ENCODE measurements at places on chromosomes 16 and 17.

DNA sequence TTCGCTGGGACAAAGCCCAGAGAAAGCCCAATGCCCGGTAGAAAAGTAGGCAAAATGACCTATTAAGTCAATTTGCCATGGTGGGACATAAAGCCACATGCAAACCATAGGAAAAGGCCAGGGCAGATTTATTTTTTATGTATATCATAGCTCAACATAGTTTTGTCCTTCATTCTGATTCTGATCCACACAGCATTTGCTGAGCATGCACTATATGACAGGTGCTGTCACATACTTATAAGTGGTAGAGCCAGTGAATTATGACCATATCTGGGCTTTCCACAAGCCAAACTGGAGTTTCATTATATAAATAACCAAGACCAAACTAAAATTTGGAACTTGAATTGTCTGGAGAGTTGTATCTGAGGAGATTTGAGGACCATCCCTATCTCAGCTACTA, 74.3 kb downstream of the CA10 start:
- no peak for DNase-seq

GRCh38 chr16:56630134-56630533, 2.3 kb upstream of the MT1M start:
- DNase-seq = no peak

GRCh38 chr16:67672739-67673662, 6.4 kb downstream of the C16orf86 start:
- peak; percentile 62 for DNase-seq

DNA sequence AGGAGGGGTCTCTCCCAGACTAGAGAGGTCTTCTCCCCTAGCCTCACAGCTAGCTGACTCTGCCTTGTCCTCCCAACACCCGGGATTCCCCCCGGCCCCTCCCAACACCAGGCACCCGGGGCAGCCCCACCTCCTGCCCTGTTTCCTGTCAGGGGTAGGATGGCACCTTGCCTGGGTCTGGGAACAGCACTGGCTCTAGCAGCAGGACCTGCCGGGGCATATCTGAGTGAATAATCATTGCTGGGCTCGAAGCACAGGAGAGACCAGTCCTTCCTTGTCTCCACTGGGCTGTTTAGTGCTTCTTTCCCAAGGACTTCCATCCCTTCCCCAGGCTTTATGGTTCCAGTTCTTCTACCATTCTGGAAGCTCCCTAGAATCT, 25.7 kb downstream of the MINK1 start:
- no peak for DNase-seq

- no peak for DNase-seq
Observed at GRCh38 chr16:26005336-26005735, 313.6 kb downstream of the HS3ST4 start.

GRCh38 chr17:60039114-60039846, 39.4 kb downstream of the HEATR6 start:
- DNase-seq = no peak

DNA sequence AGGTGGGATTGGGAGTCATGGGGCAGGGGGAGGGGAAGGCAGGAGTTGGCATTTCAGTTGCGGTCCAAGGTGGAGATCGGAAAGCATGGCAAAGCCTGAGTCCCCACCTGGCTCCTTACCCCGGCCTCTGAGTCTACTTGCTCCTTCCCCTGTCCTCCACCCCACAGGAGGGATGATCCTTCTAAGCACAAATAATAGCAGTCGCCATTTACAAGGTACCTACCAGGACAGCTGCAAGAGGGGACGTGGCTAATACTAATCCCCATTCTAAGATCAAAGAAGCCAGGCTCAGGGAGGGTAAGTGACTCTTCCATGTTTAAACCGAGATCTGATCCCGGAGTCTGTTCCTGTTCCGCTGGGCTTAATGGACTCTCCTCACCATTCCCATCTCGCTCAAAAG, 396.3 kb downstream of the SLC39A11 start:
- no peak for DNase-seq

GRCh38 chr16:29900102-29900887, at the start of gene ASPHD1:
ASPHD1 (plus strand) TSS chr16:29900488; CDS start chr16:29900972, 484 bp downstream.
- peak; percentile 64 for DNase-seq

GRCh38 chr17:75902406-75902805, 2.3 kb downstream of the MRPL38 start:
- no peak for DNase-seq

- DNase-seq = peak; percentile 54
Observed at GRCh38 chr16:29876594-29877249, 13.7 kb upstream of the CDIPT start.

DNA sequence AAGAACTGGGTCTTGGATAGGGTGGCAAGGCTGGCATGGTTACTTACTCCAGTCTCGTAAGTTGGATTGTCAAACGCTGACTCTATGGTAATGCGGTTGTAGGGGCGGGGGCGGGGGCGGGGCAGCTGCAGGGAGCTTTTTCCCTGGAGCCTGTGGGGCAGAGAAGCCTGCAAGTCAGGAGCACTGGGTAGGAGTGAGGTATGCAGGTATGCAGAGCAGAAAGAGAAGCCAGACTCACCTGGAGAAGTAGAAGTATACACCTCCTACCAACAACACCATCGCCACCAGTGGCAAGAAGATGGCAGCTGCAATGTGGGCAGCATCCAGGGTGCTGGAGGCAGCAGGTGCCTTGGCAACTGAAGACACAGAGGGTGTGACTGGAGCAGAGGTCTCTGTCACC, 4.8 kb upstream of the PHF12 start:
- DNase-seq = no peak

DNA sequence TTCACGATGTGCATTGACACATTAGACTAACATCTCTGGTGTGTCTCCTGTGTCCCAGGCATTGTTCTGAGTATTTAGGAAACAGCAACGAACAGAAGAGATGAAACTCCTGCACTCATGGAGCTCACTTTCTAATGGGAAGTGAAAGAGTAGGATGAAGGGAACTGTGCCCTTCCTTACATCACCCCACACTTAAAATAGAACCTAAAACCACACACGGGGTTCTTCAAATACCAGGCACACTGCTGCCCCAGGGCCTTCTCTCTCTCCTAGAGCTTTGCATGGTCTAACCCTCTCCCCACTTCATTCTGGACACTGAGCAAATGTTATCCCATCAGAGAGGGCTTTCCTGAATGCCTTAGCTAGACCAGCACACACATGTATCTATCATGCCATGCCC, 33.7 kb downstream of the TRIM25 start:
- DNase-seq = no peak

DNA sequence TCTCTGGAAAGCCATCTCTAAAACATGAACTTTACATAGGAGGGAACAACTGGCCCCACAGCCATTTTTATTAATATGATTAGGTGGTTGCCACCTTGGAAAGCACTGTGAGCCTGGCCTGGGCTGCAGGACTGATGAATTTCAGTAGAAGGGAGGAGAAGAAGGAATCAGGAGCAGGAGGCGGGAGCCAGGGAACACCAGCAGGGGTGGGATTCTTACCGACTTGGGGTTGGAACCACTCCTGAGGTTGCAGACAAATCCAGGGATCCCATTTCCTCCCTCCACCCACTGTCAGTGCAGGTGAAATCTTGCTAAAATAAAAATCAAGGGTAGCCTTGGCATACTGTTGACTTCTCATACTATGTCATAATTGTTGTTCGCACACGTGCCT, 16.9 kb upstream of the MAP3K14 start:
- DNase-seq = no peak

- DNase-seq = no peak
Observed at GRCh38 chr16:4455081-4455480, 19.3 kb downstream of the NMRAL1 start.

DNA sequence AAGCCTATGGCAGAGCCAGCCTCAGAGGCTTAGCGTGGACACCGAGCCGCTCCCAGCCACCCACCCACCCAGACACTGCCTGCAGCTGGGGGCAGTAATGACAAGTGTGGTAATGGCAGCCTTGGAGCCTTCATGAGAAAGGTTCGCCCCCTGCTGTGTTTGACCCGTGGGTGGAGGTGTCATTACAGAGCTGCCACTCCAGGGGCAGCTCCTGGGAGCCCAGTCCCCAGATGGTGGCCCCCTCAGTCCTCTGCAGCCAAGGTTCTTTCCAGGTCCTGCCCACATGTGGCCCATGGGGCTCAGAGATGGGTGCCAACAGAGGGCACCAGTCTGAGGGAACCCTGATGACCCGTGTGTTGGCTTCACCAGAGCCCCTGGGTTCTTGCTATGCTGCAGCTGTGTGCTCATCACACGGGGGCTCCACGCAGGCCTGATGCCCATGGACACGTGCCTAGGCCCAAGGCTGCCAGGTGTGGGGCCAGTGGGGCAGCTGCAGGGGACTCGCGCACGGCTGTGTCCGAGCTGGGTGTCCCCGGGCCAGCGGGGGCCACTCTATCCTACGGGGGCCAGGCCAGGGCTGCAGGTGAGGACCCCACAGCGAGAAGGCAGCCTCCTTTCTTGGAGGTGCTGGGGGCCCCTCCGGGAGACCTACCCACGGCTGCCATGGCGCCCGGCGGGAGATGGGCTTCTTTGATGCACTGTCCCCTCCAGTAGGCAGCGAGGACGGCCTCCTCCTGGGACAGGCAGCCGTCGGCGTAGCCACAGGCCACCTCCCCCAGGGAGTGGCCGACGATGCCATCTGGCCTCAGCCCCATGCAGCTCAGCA, 8.1 kb downstream of the FASN start:
- no peak for DNase-seq

DNA sequence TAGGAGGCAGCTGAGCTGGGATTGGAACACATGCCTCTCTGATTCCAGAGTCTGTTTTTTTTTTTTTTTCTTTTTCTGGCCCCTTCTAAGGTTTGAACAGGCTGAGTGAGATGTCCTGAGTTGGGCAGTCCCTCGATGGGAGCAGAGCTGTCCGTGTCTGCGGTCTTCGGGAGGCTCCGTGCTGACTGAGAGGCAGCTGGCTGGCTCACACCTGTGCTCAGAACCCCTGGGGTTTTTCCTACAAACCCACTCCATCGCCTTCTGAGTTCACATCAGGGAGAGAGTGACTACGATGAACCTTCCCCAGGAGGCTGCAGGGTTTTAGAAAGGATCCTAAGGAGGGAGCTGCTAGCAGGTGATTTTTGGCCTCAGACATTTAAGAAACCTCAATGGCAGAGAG, 92.5 kb downstream of the IRF8 start:
- DNase-seq = no peak

DNA sequence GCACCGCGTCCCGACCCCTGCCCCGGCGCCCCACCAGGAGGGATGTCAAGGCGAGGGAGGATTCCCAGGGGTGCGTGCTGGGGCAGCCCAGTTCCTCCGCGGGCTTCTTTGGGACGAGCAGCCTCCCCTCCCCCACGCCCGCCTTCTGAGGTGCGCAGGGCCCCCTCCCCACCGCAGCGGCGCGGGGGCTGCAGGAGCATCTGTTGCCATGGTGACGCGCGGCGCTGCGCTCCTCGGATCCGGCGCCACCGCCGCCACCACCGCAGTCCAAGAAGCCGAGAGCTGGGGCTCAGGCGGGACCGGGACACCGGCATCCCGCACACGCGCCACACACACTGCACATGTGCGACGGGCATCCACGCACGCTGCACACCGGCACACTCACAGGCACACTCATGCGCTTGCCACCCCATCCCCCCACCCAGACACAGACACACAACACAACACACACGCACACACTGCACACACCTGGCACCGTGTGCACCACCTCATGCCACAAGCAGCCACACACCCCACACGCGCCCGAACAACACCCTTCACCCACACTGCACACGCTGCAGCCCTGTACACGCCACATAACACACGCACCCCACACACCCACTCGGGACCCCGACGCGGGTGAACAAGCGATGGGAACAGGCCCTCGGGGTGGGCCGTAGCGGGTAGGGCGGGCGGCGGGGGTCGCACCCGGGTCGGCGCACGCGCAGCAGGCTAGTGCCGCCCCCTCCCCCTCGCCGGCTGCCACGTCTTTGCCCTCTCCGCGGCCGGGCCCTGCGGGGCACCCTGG, 17.0 kb downstream of the ENPP7 start:
- DNase-seq = no peak

- DNase-seq = peak; percentile 25
Observed at GRCh38 chr17:63967953-63968352, 4.8 kb downstream of the SCN4A start.

DNA sequence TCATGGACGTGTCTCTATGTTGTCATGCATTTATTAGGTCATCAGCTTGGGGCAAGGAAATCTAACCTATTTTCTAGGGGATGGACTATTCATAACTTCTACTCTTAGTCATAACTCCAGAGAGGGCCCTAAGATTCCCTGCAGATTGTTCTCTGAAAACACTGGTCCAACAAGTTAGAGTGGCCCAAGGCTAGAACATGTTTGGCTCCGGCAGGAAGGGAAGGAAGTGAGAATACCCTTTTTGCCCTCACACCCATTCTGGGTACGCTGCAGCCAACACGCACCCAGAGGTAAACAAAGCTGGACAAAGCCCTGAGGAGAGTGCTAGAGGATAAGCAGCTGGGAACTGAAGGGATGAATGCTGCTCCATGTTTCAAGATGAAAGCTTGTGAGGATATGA, 9.9 kb downstream of the C16orf86 start:
- DNase-seq = no peak

- peak; percentile 94 for DNase-seq
Observed at GRCh38 chr17:80219013-80219762, 945 bp downstream of the SGSH start.

GRCh38 chr17:35498448-35499178, 38.9 kb downstream of the SLFN12L start:
- no peak for DNase-seq

GRCh38 chr16:11757671-11758545, 15.3 kb upstream of the TXNDC11 start:
- DNase-seq = no peak

DNA sequence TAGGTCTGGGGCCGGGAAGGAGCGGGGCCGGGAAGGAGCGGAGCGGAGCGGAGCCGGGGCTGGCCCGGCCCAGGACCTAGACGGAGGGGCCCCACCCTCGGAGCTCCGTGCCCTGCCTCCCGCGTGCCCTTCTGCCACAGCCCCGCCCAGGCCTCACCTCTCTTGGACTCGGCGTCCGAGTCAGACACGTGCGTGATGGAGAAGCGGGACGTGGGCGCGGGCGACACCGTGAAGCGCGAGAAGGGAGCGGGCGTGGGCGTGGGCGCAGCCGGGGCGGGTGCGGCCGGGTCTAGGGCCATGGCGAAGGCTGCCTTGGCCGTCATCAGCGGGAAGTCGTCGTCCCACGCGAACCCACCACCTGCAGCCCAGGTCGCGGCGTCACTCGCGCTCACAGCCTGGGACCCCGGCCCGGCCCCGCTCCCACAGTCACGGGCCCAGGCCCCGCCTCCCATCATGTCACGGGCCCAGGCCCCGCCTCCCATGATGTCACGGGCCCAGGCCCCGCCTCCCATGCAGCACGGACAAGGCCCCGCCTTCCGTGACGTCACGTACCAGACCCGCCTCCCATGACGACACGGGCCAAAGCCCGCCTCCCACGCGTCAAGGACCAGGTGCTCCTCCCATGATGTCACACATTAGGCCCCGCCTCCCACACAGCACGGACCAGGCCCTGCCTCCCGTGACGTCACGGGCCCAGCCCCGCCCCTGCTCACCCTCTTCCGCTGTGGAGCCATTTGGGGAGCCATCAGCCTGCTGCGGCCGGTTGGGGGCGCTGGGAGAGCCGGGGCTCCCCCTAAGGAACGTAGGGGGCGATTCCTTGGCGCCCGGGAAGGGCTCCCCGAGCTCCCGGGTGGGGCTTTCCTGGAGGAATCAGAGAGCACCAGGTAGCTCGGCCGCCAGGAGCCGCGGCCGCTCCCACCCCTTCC, 45.8 kb upstream of the PVALEF start:
- peak; percentile 88 for DNase-seq

Data from activated naive CD8-positive, alpha-beta T cell treated with anti-CD3 and anti-CD28 coated beads, Interleukin-2, amount 50 U/mL, for 24 hours (primary cell).